CD4-positive, alpha-beta T cell treated with Interleukin-21 for 1 hour (primary cell): ENCODE measurements at places on chromosomes 5 and 9.

DNA sequence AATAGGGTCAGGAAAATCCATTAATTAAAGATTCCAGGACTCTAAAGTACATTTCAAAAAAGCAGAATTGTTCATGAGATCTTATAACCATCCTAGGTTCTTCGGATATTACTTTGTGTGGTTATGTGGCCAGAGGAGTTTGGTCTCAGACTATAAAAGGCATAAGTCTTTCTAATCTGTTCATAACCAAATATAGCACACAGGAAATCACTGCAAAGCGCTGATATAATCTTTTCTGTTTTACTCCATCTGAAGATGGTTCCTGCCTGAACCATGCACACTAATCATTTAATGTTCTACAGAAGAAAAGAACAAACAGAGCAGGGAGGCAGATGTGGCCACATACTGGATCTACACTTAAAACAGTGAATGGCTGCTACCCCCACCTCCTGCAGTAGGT lies 182.8 kb downstream of the SEMA5A start:
- no peak for DNase-seq

DNA sequence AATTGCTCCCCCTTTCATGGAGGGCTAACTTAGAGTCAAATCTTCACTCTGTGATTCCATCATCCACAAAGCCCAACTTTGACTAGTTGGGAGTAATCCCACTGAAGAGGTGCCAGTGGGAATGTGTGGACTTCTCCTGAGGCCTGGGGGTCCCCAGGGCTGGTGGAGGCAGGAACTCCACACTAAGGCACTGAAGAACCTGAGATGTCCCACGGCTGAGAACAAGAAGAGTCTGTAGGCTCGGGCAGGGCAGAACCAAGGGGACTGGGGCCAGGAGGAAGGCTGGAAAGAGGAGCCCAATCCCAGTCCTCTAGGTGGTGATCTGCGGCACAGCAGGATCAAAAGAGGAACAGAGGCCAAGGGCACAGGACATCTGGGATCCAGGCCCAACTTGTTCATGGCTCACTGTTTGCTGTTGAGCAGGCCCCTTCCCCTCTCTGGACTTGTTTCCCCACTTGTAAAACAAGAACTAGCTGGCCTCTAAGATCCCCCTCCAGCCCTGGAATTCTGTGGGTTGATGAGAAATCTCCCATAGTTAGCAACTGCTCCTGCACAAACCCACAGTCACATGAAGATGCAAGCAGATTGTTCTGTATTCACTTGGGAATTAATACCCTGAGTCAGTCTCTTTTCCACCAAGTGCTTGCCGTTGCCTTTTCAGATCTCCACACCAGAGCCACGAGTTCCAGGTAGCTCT lies 32.7 kb upstream of the ALDH1B1 start:
- DNase-seq: no peak

DNA sequence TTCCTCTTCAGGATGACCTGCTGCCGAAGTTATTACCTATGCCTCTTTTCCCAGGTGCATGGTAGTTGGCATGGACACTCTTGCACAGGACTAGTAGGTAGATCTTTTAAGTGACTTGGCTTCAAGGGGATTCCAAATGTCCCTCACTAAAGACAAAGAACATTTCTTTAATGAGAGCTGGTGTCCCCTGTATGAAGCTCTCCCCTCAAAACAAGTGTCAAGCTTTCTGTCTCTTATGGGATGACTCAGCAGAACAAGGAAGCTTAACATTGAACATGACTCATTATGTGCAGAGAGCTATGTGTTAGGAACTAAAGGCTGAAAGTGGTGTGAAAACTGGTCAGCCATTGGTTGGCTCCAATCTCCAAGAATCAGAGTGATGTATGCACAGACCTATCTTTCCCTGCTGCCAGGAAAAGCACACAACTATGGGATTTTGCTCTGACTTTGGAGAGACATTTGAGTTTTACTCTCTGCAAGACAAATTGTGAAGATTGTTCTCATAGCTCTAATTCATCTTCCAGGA lies 120.5 kb downstream of the PRDM6 start:
- no peak for DNase-seq

GRCh38 chr9:23636199-23636598 lies 189.8 kb downstream of the ELAVL2 start:
- DNase-seq: no peak
